ENCODE measurements at places on chromosomes 6 and 20. TPM values are rescaled to one million over a fixed set of nuclear protein-coding genes. Genes with fewer than 3 reads are reported as not detected.

DNA sequence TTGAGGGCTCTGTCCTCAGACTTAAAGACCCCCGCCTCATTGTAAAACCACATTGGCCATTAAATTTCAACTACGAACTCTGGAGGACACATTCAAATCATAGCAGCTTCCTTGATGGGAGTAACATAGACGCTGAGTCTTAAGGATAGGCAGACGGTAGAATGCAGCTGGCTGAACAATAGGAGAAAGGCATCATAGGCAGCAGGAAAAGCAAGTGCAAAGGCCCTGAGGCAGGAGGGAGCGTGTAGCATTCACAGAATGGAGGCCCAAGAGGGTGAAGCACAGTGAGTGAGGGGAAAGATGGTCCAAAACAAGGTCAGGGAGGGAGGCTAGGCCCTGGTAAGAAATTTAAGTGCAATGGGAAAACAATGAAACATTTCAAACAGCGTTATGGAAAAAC, 8.6 kb upstream of the PFDN4 start:
- DNase-seq: no peak

C6orf47 gene
- polyA plus RNA-seq: 11.9 TPM

DNA sequence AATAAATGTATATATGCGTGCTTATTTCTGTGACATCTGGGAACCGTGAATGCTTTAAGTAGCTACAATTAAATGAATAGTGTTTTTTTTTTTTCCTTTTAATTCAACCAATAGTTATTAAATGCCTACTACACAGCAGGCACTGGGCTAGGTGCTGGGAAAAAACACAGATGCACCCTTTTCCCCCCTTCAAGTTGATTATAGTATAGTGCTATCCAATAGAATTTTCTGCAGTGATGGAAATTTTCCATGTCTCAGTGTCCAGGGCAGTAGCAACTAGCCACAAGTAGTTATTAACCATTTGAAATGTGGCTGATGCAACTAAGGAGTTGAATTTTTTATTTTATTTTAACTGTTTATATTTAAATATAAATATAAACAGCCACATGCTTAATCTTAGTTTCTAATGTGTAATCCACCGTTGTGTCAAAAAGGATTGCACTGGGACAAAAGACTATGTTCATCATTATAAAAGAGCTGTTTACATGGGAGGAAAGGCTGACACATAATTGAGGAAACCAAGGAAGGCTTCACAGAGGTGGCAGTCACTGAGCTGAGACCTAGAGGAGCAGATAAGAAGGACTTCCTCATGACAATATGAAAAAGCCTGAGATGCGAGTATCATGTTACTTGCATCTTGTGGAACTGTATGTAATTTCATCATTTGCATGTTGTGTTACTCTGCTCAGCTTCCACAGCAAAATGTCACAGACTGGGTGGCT, 261.2 kb upstream of the PLCB4 start:
- no peak for DNase-seq

PNLDC1 gene
- polyA plus RNA-seq: 0.13 TPM

MLIP gene
- polyA plus RNA-seq: not detected

GRCh38 chr20:588932-589672, 21.0 kb downstream of the TCF15 start:
- no peak for DNase-seq

GRCh38 chr6:47200536-47201334, 109.0 kb downstream of the TNFRSF21 start:
- DNase-seq: no peak

DNA sequence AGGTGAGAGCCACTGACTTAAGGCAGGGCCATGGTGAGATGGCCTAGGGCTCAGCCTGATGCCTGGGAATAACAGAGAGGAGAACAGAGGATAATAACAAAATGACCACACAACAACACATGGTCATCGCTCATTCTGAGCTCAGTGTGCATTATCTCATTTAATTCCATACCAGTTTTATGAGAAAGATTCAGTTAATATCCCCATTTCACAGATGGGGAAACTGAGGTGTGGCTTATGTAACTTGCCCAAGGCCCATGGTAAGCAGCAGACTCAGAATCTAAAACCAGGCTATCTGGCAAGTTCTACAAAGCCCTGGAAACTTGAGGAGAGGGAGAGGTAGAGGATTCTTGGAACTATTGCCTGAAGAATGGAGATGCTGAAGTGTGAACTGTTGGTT, 200.9 kb upstream of the PMEPA1 start:
- DNase-seq: no peak

DNA sequence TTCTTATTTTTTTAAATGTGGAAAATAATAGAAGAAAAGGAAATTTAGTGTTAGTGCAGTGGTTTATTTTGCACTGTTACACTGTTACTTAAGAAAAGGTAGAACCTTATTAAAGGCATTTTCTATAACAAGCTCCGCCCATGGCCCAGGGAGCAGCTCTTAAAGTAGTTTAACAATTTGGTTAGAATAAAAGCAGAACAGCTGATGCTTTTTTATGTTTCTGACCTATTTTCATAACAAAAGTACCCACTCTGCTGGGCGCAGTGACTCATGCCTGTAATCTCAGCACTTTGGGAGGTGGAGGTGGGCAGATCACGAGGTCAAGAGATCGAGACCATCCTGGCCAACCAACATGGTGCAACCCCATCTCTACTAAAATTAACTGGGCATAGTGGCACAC, 32.6 kb downstream of the DSTN start:
- no peak for DNase-seq

DNA sequence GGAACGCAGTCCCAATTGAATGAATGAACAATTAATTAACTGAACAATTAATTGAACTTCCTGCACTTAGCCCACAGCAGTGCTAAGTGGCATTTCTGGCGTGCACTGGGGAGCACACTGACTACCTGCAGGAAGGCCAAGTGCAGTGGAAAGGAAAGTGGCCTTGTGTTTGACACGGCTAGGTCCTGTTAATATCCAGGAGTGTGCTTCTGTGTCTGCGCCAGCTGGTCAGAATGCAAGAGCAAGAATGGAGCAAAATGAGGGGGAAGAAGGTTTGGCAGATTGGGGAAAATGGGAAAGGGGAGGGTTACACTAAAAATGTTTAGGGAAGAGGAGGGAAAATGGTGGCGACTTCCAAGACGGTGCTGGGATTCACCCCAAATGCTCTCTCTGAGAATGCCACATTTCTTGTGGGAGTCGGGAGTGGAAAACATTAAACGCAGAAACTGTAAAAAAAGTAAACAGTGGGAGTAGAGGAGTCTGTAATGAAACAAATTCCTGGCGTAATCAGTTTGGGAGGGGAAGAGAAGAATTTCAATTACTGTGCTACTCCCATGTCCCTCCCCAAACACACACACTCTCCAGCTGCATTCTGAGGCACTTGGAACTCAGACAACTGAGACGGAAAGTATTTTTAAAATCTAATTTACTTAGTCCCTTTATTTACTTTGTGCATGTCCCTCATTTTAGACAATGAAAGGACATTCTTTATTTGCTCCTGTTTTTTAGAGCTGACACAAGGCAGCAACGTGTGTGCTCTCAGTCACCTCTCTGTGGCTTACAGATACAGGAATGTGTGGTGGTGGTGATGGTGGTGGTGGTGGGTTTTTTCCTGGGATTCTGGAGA, 64.1 kb downstream of the CLIC5 start:
- DNase-seq: no peak
